ENCODE measurements at places on chromosomes 5 and 9.

GRCh38 chr9:92384375-92384774 is 20.0 kb downstream of the OGN start:
- DNase-seq, result no peak

DNA sequence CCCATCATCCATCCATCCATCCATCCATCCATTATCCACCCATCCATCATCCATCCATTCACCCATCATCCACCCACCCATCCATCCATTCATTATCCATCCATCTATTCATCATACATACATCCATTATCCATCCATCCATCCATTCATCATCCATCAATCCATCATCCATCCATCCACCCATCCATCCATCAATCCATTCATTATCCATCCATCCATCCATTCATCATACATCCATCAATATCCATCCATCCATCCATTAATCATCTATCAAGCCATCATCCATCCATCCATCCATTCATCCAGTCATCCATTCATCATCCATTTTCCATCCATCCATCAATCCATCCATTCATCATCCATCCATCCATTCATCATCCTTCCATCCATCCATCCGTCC is 89.0 kb downstream of the NSG2 start:
- no peak for DNase-seq

- no peak for DNase-seq
Observed at GRCh38 chr5:62653001-62653863, 74.6 kb downstream of the LRRC70 start.

DNA sequence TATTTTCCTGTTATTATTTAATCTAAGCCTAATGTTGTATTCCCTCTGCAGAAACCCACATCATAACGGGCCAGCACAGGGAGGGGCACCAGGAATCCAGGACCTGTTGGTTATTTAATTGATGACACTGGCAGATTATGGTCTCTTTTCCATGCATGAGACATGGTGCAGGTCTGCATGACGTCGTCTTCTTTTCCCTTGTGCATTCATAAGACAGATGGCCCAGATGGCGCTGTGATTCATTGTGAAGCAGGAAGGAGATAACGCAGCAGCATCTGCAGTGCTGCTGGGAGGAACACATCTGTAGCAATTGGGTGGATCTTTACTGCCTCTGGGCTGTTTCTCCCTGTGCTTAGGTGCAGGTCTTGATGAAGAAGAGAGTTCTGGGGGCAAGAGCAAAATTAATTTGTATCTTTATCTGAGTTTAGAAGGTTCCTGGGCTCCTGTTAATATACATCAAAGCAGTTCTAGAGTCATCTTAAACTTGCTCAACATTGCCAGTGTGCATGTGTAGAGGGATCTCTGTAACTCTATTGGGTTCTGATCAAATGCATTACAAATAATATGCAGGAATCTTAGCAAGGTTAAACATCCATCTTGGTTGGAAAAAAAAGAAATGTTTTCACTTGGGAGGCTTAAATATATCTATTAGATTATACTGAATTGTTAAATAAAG is 176.1 kb downstream of the PCSK1 start:
- DNase-seq, result no peak

DNA sequence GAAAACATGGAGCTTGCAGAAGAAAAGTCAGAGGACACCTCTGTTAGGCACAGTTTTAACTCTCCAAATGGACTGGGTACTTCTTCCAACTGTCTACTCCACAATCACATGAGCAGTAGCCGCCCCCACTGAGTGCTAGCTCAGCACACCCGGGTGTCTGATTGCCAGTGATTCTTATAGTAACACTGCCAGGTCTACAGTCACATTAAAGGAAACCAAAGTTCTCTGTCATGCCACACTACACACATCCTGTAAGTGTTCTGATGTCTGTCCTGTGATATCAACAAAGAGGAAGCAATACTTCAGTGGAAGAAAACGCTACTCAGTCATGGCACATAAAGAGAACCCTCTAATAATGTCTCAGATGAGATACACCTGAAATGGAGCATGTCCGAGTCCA is at the start of gene HAVCR2:
TSS of gene HAVCR2 (minus strand) at position 69 of the 400 bp plus-strand sequence. CDS start at position 8, 61 bp downstream.
- DNase-seq, result no peak
